ENCODE measurements at places on chromosomes 12 and 14.

DNA sequence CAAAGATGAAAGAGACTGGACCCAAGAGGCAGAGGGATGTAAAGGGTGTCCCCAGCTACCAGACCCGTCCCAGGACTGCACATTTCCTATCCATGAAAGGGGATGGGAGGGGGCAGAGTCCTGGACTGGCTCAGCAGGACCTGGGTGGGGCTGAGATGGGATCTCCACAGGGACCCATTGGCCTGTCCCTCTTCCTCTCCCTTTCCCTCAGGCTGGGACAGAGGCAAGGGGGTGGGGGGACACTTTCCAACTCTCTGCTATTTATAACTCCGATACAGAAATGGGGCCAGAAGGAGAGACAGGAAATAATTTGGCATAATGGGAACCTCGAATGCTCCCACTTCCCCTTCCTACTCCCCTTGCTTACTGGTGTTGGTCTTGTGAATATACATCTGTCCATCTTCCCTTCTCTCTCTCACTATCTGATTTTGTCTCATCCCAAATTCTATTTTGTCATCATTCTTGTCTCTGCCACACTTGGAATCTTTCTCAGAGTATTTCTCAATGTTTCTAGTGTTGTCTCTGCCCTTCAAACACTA, 1.1 kb upstream of the ITGA7 start:
- H3K27ac ChIP-seq = peak overlapping the region; percentile 79
- H3K36me3 ChIP-seq = peaks cover 9% of the 10 kb centered on the region
- peaks cover 29% of the 10 kb centered on the region for H3K27me3 ChIP-seq
- no peak for DNase-seq
- peak overlapping the region; percentile 92 for H3K4me3 ChIP-seq

DNA sequence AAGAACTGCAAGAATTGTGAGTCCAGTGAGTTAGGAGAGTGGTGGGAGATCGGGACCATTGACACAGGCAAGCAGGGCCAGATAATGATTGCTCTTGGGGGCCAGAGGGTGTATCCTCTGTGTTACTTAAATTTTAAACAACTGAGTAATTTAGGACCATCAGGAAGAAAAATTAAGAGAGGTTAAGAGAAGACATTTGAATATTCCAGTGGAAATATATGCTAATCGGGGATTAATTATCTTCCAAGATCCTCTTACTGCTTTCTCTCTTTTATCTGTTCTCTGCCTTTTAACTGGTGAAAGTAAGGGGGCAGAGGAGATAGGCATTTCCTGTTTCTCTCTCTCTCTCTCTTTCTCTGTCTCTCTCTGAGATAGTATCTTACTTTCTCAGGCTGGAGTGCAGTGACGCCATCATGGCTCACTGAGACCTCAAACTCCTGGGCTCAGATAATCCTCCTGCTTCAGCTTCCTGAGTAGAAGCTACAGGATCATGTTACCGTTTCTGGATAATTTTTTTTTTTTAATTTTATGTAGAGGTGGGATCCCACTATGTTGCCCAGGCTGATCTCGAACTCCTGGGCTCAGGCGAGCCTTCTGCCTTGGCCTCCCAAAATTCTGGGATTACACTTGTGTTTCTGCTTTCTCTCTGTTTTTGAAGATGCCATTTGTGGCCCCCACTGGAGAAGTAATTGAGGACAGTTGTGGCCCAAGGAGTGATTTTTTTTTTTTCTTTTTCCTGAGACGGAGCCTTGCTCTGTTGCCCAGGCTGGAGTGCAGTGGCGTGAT, 85.1 kb downstream of the DIP2B start:
- H3K4me3 ChIP-seq = peak overlapping the region; percentile 19
- no peaks in the 10 kb centered on the region for H3K36me3 ChIP-seq
- no peaks in the 10 kb centered on the region for H3K27me3 ChIP-seq
- DNase-seq = no peak

DNA sequence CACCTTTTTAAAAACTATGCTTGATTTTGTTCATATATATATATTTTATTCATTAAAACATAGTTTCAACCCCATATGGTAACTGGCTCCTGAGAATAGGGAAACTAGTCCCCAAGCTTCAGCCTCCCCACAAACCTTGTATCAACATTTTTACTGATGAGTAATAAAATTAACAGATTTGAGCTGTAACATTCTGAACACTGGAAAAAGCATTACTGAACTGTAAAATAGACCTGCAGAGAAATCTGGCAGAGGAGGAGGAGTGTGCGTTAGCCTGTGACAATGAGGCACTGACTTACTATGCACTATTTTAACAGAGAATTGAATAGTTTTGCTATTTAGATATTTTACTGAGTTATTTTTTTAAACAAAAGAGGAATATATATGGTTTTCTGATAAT, 43.1 kb downstream of the FRS2 start:
- no peaks in the 10 kb centered on the region for H3K36me3 ChIP-seq
- no peaks in the 10 kb centered on the region for H3K27me3 ChIP-seq
- H3K4me3 ChIP-seq = no peak overlapping the region
- DNase-seq = no peak

DNA sequence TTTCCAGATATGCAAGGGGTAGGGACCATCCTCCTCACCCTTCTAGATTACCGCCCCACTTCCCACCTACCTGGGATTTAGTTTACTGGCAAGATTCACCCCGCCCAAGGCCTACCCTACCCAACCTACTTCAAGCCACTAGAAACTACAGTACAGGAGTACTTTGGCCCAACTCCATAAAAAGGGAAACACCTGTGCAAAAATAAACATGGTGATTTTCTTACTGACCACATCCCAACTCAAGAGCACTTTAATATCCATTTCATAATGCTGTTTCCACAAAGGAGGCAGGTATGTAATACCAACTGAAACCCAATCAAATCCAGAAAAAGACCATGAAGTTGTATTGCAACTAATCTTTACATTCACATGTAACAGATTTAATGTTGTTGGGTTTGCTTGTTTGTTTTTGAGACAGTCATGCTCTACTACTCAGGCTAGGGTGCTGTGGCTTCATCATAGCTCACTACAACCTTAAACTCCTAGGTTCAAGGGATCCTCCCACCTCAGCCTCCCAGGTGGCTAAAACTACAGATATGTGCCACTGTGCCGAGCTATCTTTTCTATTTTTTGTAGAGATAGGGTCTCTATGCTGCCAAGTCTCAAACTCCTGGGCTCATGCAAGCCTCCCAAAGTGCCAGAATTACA, 41.7 kb upstream of the RAP1B start:
- peaks cover 15% of the 10 kb centered on the region for H3K4me1 ChIP-seq
- H3K27ac ChIP-seq = no peak overlapping the region
- H3K4me3 ChIP-seq = no peak overlapping the region
- no peaks in the 10 kb centered on the region for H3K27me3 ChIP-seq

DNA sequence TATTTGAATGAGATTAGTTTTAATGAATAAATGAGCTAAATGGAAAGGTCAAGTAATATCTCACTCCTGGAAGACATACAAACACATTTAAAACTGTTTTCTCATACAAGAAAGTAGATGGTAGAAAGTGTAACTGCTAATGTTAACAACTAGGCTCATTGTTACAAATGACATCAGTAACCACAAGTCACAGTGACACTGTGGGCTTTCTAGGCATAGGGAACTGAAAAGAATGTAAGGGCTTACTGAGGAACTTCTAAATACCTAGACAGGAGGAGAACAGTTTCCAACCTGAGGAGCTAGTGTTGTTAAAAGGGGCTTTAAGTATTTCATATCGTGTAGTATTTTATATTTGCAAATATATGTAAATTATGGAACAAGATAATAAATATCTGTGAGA, 17.5 kb upstream of the ERGIC2 start:
- H3K4me3 ChIP-seq = no peak overlapping the region
- H3K36me3 ChIP-seq = no peaks in the 10 kb centered on the region
- H3K27me3 ChIP-seq = peaks cover 26% of the 10 kb centered on the region
- peaks cover 3% of the 10 kb centered on the region for H3K4me1 ChIP-seq
- H3K27ac ChIP-seq = no peak overlapping the region

- DNase-seq = no peak
- H3K36me3 ChIP-seq = no peaks in the 10 kb centered on the region
- no peaks in the 10 kb centered on the region for H3K27me3 ChIP-seq
- no peak overlapping the region for H3K27ac ChIP-seq
- no peak overlapping the region for H3K4me3 ChIP-seq
Measured at GRCh38 chr12:116122628-116123027, 154.9 kb downstream of the MED13L start.

GRCh38 chr12:31950088-31950487, 9.1 kb upstream of the RESF1 start:
- no peak for DNase-seq
- peaks cover 2% of the 10 kb centered on the region for H3K36me3 ChIP-seq
- no peak overlapping the region for H3K27ac ChIP-seq
- peaks cover 6% of the 10 kb centered on the region for H3K4me1 ChIP-seq
- no peak overlapping the region for H3K4me3 ChIP-seq

DNA sequence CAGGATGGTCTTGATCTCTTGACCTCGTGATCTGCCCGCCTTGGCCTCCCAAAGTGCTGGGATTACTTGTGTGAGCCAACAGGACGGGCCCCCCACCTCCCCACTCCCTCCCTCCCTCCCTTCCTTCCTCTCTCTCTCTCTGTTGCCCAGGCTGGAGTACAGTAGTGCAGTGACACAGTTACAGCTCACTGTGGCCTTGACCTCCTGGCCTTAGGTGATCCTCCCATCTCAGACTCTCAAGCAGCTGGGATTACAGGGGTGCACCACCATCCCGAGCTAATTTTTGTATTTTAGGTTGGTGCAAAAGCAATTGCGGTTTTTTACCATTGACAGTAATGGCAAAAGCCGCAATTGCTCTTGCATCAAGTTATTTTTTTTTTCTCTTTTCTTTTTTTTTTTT, 19.2 kb upstream of the ANAPC5 start:
- H3K36me3 ChIP-seq = no peaks in the 10 kb centered on the region
- DNase-seq = no peak
- H3K4me1 ChIP-seq = no peaks in the 10 kb centered on the region
- H3K27ac ChIP-seq = no peak overlapping the region
- no peaks in the 10 kb centered on the region for H3K27me3 ChIP-seq
- H3K4me3 ChIP-seq = no peak overlapping the region

DNA sequence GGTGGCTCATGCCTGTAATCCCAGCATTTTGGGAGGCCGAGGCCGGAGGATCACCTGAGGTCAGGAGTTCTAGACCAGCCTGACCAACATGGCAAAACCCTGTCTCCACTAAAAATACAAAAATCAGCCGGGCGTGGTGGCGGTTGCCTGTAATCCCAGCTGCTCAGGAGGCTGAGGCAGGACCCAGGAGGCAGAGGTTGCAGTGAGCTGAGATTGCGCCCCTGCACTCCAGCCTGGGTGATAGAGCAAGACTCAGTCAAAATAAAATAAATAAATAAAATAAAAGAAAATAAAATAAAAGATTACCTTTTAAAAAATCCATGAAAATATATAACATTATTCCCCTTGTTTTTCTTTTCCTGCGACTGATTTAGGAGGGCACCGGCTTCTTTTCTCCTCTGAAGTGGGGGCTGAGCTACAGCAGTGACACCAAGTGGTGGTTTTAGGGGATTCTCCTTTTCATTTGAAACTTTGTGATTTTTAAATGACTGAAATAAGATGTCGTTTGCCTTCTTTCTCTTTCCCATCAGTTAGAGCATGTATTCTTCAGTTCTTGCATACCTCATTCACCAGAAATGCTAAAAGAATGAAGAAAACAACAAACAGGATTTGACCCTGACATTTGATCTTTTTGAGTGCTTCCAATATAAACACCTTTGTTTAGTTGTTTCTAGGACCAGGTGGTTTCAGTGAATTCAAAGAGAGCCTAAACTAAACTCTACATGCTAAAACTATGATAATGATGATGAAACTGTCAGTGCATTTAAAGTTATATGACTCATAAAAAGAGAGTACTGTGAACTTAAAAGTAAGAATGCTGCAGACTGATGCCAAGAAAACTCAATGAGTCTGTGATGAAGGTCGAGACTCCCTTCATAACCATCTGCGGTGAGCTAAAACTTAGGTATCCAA, 22.6 kb upstream of the PKP2 start:
- peaks cover 15% of the 10 kb centered on the region for H3K27me3 ChIP-seq
- no peak overlapping the region for H3K27ac ChIP-seq
- no peaks in the 10 kb centered on the region for H3K36me3 ChIP-seq
- H3K4me3 ChIP-seq = no peak overlapping the region
- DNase-seq = no peak
- H3K4me1 ChIP-seq = peaks cover 2% of the 10 kb centered on the region

DNA sequence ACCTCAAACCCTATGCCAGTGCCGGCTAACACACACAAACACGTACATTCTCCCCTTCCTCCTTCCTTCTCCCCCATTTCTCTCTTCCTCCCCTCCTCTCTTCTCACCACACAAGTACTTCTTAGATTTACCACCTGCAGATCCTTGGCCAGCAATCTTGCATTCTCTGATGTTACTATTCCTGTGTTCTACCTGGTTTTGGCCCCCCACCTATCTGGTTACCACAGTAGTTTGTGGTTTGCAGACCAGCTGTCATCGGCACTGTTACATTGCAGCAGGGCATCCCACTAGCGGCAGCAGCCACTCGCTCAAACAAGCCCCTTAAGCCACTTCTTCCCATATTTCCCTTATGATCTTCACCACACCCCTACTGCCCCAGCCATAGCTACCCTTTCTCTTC, 3.9 kb downstream of the ABHD4 start:
- H3K4me3 ChIP-seq = peak overlapping the region; percentile 52
- H3K36me3 ChIP-seq = peaks cover 16% of the 10 kb centered on the region
- H3K4me1 ChIP-seq = peaks cover 31% of the 10 kb centered on the region
- H3K27me3 ChIP-seq = no peaks in the 10 kb centered on the region

DNA sequence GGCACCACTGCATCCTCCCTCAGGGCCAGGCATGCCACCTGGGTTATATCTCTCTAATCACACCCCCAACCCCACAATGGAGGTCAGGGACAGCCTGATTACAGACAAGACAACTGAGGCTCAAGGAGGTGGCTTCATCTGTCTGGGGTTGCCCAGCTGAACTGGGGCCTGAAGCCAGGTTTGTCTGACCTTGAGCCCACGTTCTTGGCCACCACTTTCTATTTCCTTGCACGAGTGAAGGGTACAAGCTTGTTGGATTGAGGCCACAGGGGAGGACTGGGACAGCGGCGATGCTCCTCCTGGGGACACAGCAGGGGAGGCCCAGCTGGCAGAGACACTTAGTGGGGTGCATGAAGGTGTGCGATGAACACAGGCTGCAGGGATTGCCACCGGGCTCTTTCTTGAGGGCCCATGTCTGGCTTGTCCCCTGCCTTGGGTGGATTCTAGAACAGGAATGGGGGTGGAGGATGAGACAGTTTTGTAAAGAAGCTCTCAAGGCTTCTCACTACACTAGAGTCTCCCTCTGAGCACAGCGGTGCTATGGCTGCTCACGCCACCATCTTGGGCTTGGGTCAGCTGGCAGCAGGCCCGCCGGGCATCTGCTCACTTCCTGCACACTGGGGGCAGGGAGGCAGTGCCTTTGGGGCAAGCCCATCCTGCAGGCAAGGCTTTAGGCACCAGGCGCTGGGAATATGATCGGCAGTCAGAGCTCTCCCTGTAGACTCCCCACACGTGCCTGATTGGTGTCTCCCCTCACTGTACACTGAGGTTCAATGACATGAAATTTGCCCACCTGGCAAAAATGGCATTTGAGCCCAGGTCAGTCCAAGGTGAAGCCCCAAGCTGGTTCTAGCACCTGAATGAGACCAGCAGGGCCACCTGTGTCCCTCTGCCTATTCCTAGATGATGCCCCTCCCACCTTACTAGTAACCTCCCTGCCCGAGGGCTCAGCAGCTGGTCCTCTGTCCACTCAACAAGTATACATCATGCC, 16.0 kb downstream of the RITA1 start:
- H3K27ac ChIP-seq = no peak overlapping the region
- H3K4me3 ChIP-seq = no peak overlapping the region
- no peak for DNase-seq
- H3K4me1 ChIP-seq = peaks cover 4% of the 10 kb centered on the region
- no peaks in the 10 kb centered on the region for H3K36me3 ChIP-seq
- no peaks in the 10 kb centered on the region for H3K27me3 ChIP-seq

- DNase-seq = no peak
- H3K27me3 ChIP-seq = peaks cover 7% of the 10 kb centered on the region
- no peak overlapping the region for H3K4me3 ChIP-seq
- no peaks in the 10 kb centered on the region for H3K36me3 ChIP-seq
- H3K27ac ChIP-seq = no peak overlapping the region
- H3K4me1 ChIP-seq = peaks cover 8% of the 10 kb centered on the region
Measured at GRCh38 chr12:121388421-121388981, 11.4 kb upstream of the RNF34 start.
